ENCODE measurements at places on chromosomes 2 and 18. TPM values are rescaled to one million over a fixed set of nuclear protein-coding genes. Genes with fewer than 3 reads are reported as not detected.
A peak's percentile ranks its signal among the peaks of the same experiment; 100 is the strongest.

GRCh38 chr18:45666520-45666919 lies 51.2 kb downstream of the SLC14A2 start:
- H3K36me3 ChIP-seq: no peaks in the 10 kb centered on the region
- DNase-seq: peak; percentile 36
- no peaks in the 10 kb centered on the region for H3K27me3 ChIP-seq
- no peak overlapping the region for H3K27ac ChIP-seq
- peaks cover 54% of the 10 kb centered on the region for H3K4me1 ChIP-seq
- H3K4me3 ChIP-seq: peak overlapping the region; percentile 36

DNA sequence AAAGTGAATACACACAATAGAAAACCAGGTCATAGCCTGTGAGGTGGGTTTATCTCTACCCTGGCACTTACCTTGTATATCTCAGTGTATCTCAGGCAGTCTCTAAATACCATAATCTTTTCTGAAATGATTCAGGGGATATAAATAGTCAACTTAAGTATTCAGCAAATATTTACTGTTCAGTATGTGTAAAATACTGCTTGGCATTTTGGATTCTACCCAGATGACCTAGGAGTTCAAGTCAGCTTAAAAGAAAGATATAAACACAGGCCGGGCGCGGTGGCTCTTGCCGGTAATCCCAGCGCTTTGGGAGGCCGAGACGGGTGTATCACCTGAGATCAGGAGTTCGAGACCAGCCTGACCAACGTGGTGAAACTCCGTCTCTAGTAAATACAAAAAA lies 23.8 kb downstream of the GRHL1 start:
- H3K4me3 ChIP-seq: no peak overlapping the region
- H3K27ac ChIP-seq: no peak overlapping the region
- no peak for DNase-seq
- H3K4me1 ChIP-seq: peaks cover 7% of the 10 kb centered on the region
- no peaks in the 10 kb centered on the region for H3K36me3 ChIP-seq

- peaks cover 37% of the 10 kb centered on the region for H3K4me1 ChIP-seq
- H3K27ac ChIP-seq: no peak overlapping the region
- no peaks in the 10 kb centered on the region for H3K36me3 ChIP-seq
- no peaks in the 10 kb centered on the region for H3K27me3 ChIP-seq
- DNase-seq: no peak
- peak overlapping the region; percentile 25 for H3K4me3 ChIP-seq
Observed at GRCh38 chr2:239252801-239253200, 148.0 kb downstream of the HDAC4 start.

GRCh38 chr18:44594799-44595467 lies 85.8 kb upstream of the SETBP1 start:
- H3K4me1 ChIP-seq: no peaks in the 10 kb centered on the region
- no peaks in the 10 kb centered on the region for H3K27me3 ChIP-seq
- no peaks in the 10 kb centered on the region for H3K36me3 ChIP-seq
- no peak for DNase-seq
- no peak overlapping the region for H3K27ac ChIP-seq

DNA sequence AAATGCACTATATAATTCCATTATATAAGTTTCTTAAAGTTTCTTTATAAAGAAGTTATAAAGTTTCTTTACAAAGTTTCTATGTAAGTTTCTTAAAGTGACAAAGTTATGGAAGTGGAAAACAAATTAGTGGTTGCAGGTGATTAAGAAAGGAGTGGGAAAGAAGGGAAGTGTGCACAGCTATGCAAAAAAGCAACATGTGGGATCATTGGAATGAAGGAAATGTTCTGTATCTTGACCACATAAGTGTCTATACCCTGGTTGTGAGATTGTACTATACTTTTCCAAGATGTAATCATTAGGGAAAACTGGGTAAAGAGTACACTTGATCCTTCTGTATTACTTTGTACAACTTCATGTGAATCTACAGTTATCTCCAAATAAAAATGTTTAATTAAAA lies 1541.1 kb downstream of the LRP1B start:
- H3K27ac ChIP-seq: no peak overlapping the region
- DNase-seq: no peak
- H3K4me1 ChIP-seq: no peaks in the 10 kb centered on the region
- H3K36me3 ChIP-seq: no peaks in the 10 kb centered on the region

DNA sequence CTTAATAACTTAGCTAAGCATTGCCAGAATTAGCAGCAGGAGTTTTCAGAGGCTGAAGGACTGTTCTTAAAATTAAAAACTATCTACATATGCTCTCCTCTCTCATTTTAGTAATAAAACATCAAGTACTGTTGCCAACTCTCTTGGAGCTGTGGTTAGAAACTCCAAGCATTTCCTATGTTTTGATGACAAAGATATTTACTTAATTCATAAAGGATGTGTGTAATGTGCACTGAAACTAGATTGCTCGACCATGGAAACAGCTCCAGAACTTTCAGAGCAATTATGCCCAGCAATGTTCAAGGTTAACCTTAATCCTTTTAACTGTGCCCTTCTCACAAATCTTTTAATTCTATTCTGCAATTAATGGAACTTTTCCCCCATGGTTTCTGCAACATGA lies 8.4 kb downstream of the GRP start:
- DNase-seq: no peak
- H3K27ac ChIP-seq: no peak overlapping the region
- no peaks in the 10 kb centered on the region for H3K36me3 ChIP-seq
- H3K4me3 ChIP-seq: no peak overlapping the region
- no peaks in the 10 kb centered on the region for H3K4me1 ChIP-seq
- peaks cover 4% of the 10 kb centered on the region for H3K27me3 ChIP-seq

DNA sequence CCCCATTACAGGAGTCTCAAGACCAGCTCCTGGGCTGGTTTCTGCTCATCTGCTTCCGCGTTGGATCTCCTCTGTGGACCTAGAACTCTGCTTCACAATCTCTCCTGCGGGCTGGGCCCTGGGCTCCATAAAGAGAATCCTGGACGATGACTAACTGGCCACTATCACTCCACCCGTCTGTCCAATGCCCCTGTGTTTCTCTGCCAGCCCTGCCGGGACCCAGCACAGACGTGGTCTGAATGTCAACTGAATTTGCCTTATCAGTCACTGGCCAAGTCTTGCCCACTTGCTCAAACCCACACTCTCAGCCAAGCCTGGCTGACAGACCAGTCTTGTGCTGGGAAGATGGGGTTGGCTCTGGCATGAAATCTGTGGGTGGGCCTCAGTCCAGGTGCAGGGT lies 17.4 kb downstream of the KIF3C start:
- H3K4me3 ChIP-seq: no peak overlapping the region
- H3K36me3 ChIP-seq: no peaks in the 10 kb centered on the region
- DNase-seq: no peak
- H3K4me1 ChIP-seq: no peaks in the 10 kb centered on the region
- no peak overlapping the region for H3K27ac ChIP-seq

GRCh38 chr18:64258111-64258650 lies 109.3 kb upstream of the LINC00305 start:
- H3K4me1 ChIP-seq: no peaks in the 10 kb centered on the region
- DNase-seq: no peak
- H3K36me3 ChIP-seq: no peaks in the 10 kb centered on the region
- no peaks in the 10 kb centered on the region for H3K27me3 ChIP-seq
- no peak overlapping the region for H3K27ac ChIP-seq

DNA sequence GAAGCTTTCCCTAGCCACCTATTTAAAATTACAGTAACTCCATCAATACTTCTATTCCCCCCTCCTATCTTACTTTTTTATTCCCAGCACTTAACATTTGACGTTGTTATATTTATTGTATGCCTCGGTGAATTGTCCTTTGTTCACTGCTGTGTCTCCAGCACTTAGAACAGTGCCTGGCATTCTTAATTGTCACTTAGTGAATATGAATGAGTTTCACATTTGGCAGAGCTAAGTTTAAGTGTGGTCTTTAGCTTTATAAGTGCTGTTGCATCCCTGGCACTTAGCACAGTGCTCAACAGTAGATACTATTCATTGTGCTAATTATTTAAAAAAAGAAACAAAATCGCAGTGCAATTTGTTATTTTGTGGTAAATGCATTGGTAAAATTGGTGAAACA lies 1.7 kb downstream of the RMP24 start:
- peaks cover 24% of the 10 kb centered on the region for H3K36me3 ChIP-seq
- no peak overlapping the region for H3K4me3 ChIP-seq
- no peak overlapping the region for H3K27ac ChIP-seq
- H3K27me3 ChIP-seq: no peaks in the 10 kb centered on the region
- DNase-seq: no peak

DNA sequence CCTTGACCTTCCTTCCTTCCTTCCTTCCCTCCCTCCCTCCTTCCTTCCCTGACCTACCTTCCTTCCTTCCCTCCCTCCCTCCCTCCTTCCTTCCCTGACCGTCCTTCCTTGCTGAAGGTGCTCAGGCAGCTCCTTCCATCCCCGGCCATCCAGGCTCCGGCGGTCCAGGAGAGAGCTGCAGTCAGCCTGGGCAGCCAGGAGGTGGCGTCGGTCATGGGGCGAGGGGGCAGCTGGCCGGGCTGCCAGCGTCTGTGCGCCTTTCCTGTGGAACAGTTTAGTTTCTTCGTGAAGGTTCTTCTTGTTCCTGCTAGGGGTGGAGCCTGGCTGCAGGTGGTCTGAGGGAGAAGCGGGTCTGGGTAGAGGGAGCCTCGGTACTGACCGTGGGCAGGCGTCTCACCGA lies 15.7 kb downstream of the GPR35 start:
- H3K27ac ChIP-seq: no peak overlapping the region
- peaks cover 4% of the 10 kb centered on the region for H3K4me1 ChIP-seq
- no peaks in the 10 kb centered on the region for H3K36me3 ChIP-seq
- H3K27me3 ChIP-seq: no peaks in the 10 kb centered on the region
- peak; percentile 42 for DNase-seq
- no peak overlapping the region for H3K4me3 ChIP-seq

DNA sequence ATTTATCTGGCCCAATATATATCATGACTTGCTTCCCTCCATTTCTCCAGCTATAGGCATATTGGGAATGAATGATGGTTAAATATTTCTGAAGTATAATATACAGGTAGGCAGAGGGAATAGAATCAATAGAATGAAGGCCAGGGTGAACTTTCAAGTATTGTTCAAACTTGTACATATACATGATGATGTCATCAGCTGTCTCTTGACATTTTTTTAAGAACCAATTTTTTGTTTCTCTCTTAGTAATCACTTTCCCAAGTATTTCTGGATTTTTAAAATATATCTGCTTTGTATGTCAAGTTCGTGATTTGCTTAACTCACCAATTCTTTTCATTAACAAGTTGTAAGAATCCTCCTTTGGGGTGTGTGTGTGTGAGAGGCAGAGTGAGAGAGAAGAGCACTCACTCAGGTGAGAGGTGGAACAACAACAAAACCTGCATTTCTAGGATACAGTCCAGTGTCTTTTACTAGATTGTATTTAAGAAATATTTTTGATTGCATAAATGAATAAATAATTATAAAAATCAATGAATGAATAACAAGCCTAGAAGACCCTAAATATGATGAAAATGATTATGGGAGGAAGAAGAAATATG lies 1239.1 kb downstream of the LRP1B start:
- H3K4me1 ChIP-seq: no peaks in the 10 kb centered on the region
- no peak overlapping the region for H3K4me3 ChIP-seq
- DNase-seq: no peak
- no peaks in the 10 kb centered on the region for H3K36me3 ChIP-seq
- H3K27me3 ChIP-seq: no peaks in the 10 kb centered on the region

DNA sequence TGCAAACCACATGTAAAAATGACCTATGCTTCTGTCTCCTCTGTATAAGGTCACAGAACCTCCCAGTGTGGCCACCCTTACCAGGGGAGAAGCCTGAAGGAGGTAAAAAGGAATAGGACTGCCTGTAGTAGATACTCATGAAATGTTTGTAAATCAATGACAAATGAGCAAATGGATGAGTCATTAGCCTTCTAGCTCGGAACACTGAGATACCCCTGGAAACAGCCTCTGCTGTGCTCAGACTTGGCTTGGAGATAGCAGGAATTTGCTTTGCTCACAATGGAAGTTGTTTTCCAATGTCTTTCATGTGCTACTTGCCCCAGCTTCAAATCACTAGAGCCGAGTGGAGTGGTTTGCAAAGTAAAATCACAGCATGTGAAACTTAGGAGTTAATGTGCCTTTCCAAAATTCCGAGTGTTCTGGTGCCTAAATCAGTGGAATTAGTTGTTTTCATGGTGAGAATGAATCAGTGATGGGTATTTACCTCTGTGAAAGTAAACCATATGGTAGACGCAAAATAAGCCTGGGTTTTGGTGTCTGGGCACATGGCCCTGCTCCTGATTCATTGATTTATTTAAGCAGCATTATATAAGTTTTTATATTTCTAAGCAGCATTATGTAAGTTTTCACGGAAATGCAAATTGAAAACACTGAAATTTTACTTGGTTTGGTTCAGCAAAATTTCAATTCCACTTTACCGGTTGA lies 154.0 kb upstream of the MAP3K20 start:
- no peak overlapping the region for H3K27ac ChIP-seq
- H3K36me3 ChIP-seq: no peaks in the 10 kb centered on the region
- H3K27me3 ChIP-seq: no peaks in the 10 kb centered on the region
- no peak overlapping the region for H3K4me3 ChIP-seq
- DNase-seq: no peak

- H3K36me3 ChIP-seq: peaks cover 19% of the 10 kb centered on the region
- no peak for DNase-seq
- peaks cover 8% of the 10 kb centered on the region for H3K4me1 ChIP-seq
Observed at GRCh38 chr2:9428965-9429577, 5.6 kb downstream of the CPSF3 start.

DNA sequence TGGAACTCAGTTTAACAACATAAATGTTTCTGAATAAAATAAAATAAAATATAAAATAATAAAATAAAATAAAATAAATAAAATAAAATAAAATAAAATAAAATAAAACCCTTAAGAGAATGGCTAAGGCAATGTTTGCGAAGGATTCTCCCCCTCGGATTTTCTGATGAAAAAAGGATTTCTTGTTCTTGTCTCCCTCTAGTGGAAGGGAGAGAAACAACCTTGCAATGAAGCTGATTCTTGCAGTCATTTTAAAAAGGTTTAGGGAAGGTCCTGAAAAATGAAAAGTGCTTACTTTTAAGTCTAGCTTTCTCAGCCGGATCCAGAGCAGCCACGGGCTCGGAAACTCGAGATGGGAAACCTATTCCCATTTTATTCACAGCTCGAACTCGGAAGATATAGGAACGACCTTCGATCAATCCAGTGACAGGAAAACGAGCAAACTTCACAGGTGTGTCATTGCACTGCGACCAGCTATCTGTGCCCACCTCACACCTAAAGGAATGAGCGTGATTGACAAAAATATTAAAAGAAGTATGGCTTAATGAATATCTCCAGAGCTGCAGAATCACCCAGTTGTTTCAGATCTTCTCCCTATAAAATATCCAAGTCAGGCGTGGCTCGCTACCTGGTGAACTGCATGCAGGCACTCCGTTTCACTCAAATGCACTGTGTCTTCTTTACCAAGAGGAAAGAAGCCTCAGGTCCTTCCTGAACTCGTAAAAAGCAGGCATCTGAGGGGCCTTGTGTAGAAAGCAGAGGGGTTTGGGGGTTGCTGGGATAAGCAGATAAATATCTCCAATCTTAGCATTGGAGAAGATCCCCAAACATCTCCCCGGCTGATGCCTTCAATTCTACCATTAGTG lies 68.1 kb downstream of the MYOM1 start:
- DNase-seq: peak; percentile 37
- H3K27ac ChIP-seq: no peak overlapping the region
- H3K27me3 ChIP-seq: no peaks in the 10 kb centered on the region
- no peaks in the 10 kb centered on the region for H3K4me1 ChIP-seq

PROKR1 gene
- not detected for total RNA-seq

CDCA7 gene
- 25.9 TPM for total RNA-seq

SULT1C4 gene
- not detected for total RNA-seq

MOGAT1 gene
- not detected for total RNA-seq

HOXD10 gene
- not detected for total RNA-seq

REG1B gene
- not detected for total RNA-seq

SRD5A2 gene
- total RNA-seq: not detected

REEP1 gene
- total RNA-seq: 0.28 TPM

Data from CD8-positive, alpha-beta memory T cell (primary cell).